Renal cortical epithelial cell (primary cell): ENCODE measurements at places on chromosomes 13 and 19. TPM values are rescaled to one million over a fixed set of nuclear protein-coding genes. Genes with fewer than 3 reads are reported as not detected.
A peak's percentile ranks its signal among the peaks of the same experiment; 100 is the strongest.

GRCh38 chr13:43085545-43085944 lies 62.2 kb downstream of the DNAJC15 start:
- peak; percentile 58 for DNase-seq

DNA sequence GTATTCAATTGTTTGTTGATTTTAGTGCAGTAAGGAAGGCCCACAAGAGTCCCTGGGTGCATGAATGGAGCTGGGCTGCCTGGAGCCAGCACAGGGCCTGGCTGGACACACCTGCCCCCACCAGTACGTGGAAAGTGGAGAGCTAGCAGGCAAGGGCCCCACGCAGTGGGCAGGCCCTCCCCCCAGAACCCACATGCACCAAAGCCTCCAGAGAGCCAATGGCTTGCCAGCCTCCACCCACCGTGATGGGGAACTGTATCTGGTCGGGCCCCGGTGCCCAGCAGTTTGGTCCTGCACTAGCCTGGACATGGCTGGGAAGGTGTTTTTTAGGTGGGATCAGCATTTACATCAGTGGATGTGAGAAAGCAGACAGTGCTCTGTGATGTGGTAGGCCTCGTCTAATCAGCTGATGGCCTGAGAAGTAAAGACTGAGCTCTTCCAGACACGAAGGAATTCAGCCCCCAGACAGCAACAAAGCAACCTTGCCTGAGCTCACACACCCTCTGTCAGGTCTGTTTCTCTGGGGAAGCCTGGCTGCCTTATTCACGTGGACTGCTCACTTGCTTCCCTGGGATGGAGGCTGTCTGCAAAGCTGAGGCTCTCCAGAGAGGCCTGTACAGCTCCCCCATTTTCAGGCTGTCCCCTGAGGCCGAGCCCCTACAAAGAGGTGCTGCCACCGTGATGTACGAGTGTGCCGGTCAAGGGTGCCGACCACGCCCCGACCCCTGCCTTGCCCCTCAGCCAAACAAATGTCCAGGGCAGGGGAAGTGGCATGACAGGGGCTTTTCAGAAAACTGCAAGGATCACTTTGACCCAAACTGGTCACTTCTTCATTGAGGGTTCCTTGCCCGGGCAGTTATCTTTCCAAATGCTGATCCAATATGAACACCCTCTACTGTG lies 27.5 kb downstream of the RAB20 start:
- no peak for DNase-seq

GRCh38 chr19:11626252-11626651 lies 29.0 kb downstream of the ZNF627 start:
- DNase-seq = no peak

DNA sequence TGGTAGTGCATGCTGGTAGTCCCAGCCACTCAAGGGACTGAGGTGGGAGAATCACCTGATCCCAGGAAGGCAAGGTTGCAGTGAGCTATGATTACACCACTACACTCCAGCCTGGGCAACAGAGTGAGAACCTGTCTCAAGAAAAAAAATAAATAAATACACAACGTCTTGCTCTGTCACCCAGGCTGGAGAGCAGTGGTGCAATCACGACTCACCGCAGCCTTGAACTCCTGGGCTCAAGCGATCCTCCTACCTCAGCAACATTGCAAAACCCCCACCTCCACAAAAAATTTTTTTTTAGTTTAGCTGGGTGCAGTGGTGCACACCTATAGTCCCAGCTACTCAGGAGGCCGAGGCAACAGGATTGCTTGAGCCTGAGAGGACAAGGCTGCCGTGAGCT lies 8.8 kb downstream of the TPM4 start:
- DNase-seq = peak; percentile 62

DNA sequence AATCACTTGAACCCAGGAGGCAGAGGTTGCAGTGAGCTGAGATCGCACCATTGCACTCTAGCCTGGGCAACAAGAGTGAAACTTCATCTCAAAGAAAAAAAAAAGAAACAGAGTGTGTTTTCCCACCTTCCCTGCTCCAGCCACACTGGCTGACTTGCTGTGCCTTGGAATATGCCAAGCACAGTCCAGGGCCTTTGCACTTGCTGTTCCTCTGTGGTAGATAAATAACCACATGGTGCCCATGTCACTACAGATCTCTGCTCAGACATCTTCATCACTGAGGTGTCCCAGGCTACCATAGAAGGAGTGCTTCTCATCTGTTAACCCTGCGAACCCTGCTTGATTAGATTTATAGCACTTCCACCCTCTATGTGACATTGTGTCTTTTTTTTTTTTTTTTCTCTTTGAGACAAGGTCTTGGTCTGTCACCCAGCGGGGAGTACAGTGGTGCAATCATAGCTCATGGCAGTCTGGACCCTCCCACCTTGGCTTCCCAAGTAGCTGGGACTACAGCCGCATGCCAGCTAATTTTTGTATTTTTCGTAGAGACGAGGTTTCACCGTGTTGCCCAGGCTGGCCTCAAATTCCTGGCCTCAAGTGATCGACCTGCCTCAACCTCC lies 10.4 kb downstream of the SMARCA4 start:
- no peak for DNase-seq

ZNF20 gene
- 8.2 and 16.3 TPM in 2 replicates for total RNA-seq

- DNase-seq = no peak
These were observed 5.3 kb downstream of the NCAN start for GRCh38 chr19:19217099-19217498.

DNA sequence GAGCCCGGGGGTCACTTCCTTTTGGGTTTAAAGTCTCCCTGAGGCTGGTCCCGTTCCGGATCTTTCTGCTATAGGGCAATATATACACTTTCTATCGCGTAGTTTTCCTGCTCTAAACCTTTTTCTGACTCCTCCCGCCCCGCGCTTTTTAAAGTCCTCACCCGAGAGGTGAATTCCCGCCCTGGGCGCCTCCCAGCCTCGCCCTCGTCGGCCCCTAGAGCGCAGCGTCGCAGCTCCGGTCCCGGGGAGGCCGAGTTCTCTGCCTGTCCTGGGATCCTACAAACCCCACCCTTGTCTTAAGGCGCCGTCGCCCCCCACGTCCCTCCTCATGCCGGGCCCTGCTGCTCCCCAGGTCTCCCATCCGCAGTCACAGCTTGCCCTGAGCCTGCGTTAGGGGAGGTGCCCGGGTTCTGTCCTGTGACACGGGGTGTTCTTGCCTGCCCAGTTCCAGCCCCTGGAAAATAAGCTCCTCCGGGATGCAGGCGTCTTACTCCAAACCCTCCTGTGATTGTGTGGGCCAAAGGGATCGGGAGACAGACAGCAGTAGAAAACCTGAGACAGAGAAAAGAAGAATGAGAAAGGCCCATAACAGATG lies 491 bp downstream of the ZNF525 start:
- no peak for DNase-seq

IRGC gene
- total RNA-seq = not detected in 2 replicates

GRCh38 chr13:40319699-40320579 lies 346.5 kb downstream of the FOXO1 start:
- no peak for DNase-seq

GRCh38 chr13:35448465-35448864 lies 28.0 kb downstream of the MAB21L1 start:
- DNase-seq = no peak

EDNRB gene
- 0.25 and 0.35 TPM in 2 replicates for total RNA-seq

DNA sequence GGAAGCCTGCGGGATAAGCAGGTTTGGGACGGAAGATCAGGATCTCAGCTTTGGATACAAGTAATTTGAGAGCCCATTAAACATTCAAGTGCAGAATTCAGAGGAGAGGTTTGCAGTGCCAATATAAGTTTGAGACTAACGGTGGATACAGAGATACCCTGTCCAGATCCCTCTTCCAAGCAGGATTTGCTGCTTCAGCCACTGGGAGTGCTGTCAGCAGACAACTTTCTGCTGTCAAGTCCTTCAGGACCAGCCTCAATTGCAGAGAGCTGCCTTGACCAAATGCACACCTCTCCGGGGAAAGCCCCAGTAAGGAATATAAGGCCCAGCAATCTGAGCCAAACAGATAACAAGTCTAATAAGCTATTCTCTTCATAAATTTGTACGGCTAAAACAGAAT lies 46.1 kb upstream of the ZNF780A start:
- no peak for DNase-seq

GRCh38 chr13:106492588-106493475 lies 42.6 kb downstream of the EFNB2 start:
- no peak for DNase-seq

GRCh38 chr13:98606296-98606695 lies 29.4 kb upstream of the STK24 start:
- no peak for DNase-seq

DNA sequence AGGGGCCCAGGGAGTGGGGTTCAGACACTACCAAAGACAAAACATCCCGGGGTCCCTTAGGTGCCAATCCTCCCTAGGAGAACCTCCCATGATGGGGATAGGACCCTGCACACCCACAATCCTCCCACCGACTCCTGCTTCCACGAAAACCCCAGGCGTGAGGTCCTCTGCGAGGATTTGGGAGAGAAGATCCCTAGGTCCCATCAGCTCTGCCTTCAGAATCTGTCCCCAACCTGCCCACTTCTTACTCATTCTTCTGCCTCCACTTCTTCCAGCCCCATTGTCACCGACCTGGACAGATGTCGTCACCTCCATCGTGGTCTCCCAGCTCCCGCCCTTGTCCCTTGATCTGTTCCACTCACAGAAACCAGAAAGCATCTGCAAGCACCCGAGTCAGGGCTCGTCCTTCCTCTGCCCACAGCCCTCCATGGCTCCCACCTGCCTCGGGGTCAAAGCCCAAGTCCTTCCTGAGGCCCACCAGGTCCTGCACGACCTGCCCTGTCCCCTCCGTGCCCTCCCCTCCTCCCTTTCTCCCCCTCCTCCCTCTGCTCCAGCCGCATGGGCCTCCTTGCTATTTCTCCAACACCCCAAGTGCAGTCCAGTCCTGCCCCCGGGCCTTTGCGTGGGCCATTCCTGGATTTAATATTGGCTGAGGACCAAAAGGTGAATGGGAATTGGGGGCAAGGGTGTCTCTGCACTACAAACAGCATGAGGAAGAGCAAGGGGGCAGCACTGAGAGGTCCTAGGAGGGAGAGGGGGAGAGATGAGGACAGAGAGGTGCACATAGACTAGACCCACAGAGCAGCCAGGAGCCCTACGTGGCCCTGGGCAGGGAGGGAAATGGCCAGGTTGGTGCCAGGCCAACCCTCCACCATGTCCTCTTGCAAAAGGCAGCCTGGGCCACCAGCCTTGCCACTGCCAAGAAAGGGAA lies 51.3 kb downstream of the PTPRS start:
- no peak for DNase-seq

DNA sequence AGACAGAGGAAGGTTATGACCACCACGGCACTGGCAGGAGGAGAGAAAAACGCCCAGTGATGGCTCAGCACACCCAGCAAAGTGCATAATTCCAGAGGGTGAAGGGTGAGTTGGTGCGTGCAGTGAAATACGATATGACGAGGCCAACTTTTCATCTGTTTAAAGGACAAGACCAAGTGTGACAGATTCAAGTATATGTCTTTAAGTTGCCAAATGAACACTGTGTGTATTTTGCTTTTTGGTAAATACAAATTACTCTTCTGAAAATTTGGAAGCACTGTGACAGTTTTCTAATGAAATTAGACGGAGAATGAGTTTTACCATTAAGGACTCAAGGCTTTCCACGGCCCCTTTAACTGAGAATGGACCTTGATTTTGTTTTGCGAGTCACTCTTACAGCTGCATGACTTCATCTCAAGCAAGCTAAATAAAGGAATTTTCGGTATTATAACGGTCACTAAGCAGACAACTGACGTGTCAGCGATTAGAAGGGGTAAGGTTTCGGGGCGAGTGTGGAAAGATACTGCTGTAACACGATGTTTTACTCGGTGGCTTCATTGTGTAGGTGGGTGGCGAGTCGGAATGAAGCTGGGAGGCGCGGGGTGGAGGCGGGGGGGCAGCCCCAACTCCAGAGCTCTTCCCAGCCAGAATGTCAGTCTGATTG lies 22.8 kb downstream of the COL4A2 start:
- DNase-seq = peak; percentile 81

GIPC1 gene
- 180 and 401 TPM in 2 replicates for total RNA-seq

- DNase-seq = no peak
These were observed 41.0 kb downstream of the MBNL2 start for GRCh38 chr13:97263160-97263559.

REEP6 gene
- 4.9 and 8.7 TPM in 2 replicates for total RNA-seq

ZNF181 gene
- total RNA-seq = 14.4 and 20.7 TPM in 2 replicates

- DNase-seq = no peak
These were observed 204.0 kb upstream of the TSHZ3 start for GRCh38 chr19:31553112-31553845.

SMIM24 gene
- total RNA-seq = 0.35 and 0.50 TPM in 2 replicates

- DNase-seq = no peak
These were observed 604.7 kb downstream of the SLITRK6 start for GRCh38 chr13:85194482-85194881.

- DNase-seq = no peak
These were observed 4.1 kb downstream of the UBXN6 start for GRCh38 chr19:4453232-4454179.

OR7E24 gene
- total RNA-seq = not detected in 2 replicates
